Activated gamma-delta T cell (primary cell): ENCODE measurements at places on chromosomes 5 and 9.

DNA sequence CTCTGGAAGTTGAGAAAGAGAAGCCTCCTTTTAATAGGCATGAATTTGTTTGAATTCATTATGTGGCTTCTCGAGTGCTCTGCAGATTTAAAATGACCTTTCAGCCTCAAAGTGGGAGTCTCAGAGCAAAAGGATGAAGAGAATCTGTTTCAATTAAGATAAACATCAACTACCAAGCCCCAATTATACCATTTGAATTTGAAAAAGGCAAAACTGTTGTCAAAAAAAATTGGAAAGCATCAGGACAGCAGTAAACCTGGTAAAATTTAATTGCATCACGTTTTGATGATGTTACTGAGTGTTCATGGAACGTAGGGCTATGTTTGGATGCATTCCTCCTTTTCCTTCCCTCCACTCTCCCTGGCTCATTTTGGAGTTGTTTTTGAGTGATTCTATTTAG, 637.2 kb downstream of the PDE4D start:
- DNase-seq, result no peak

GRCh38 chr5:15544039-15544438, 44.1 kb downstream of the FBXL7 start:
- DNase-seq, result no peak

GRCh38 chr5:108181975-108182374, 199.9 kb downstream of the FBXL17 start:
- no peak for DNase-seq

DNA sequence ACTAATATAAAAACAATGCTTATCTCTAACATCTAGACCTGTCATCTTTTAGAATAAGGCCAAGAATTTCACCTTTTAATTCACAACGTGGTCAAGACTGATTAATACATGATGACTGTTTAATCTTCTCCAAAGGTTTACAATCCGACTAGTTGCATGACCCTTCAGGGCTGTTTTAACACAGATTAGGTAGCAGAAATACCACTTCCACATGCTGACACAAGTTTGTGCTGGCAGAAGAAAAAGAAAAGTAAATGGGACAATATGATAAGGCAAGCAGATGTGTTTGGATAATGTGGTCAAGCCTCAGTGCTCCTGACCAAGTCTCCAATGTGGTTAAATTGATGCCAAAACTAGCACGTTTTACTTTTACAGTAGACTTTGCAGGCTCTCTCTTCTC, 31.1 kb downstream of the SEMA6A start:
- DNase-seq, result no peak

- no peak for DNase-seq
These were observed 95.9 kb upstream of the SPRY4 start for GRCh38 chr5:142420561-142421227.

DNA sequence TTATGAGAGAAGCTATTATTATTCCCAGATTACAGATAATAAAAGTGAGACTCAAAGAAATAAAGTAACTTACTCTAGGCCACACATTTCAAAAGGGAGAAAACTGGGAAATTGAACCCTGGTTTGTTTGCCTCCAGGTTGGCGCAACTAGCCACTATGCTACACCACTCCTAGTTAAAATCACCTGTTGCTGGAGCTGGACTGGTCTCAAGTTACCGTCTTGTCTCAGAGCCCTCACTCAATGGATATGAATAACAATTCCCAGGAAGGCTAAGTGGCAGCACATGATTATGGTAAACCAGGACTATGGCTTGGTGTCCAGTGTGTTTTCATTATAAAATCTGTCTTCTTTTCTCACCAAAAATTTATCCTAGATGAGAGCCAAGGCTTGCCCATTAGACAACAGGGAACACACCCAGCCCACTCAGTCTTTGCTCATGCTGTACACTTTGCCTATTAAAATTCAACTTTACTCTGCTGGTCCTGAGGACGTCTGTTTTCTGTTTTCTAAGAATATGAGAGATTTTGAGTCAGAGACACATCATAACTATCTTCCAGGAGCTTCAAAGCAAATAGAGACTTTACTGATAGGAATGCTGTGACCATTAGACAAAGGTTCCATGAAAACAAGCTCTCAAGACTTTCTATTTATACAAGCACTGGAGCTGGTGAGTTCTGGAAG, 58.1 kb downstream of the ADRB2 start:
- DNase-seq, result no peak

DNA sequence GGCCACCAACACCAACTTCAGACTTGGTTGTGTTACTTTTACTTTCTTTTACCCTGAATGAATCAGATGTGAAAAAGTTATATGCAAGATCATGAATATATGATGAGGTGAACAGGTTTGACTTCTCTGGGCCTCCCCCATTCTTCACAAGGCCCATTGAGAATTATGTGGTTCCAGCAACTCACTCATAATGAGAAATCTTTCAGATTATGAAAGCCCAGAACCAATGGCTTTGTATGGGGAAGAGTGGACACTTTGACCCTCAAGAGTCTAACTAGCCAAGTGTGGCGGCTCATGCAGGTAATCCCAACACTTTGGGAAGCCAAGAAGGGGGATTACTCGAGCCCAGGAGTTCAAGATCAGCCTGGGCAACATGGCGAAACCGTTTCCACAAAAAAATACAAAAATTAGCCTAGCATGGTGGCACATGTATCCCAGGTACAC, 16.1 kb upstream of the LNPEP start:
- DNase-seq, result no peak

- no peak for DNase-seq
These were observed 67.8 kb downstream of the ACTBL2 start for GRCh38 chr5:57414857-57415256.

DNA sequence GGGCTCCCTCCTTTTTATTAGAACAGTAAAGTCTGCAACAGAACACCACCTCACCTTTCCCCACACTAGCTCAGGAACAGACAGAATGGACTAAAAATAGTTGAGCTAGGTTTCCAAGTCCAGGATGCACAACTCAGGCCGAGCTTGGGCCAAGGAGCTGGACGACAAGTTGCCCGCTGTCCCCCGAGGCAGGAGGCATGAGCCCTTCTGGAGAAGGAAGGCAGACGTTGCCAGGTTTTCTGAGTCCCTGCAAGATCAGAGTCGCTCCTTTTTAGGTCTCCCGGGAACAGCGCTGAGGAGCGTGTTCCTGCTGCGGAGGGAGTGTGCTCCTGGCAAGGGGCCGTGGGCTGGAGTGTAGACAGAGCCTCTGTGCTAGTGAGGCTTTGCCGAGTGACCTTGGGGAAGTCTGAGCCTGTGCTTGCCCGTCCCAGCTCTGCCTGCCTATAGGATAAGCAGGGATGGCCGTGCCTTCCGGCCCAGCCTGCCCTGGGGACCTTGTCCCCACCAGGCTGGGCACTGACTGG, 121.6 kb downstream of the WNK2 start:
- DNase-seq, result no peak

DNA sequence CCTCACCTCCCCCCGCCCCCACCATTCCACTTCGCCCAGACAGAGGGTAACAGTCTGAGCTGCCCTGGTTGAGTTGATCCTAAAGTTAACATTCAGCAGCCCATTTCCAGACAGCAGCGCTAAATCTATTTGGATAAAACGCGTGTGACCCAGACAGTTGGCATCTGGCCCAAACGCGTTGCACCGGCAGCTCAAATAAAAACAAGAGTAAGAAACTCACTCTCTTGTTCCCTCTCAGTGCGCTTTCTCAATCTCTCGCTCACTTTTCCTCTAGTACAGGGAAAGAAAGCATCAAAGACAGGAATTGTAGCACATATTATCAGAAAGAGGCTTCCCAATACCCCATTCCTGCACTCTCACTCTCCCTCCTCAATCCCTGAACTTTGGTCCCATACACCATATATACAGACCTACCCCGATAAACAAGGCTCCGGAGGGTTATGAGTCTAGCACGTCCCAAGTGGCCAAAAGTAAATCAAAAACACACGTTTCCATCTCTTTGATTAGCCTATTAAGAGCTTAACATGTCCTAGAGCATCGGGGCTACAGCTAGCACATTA, 1.3 kb downstream of the ADAMTS6 start:
- no peak for DNase-seq

DNA sequence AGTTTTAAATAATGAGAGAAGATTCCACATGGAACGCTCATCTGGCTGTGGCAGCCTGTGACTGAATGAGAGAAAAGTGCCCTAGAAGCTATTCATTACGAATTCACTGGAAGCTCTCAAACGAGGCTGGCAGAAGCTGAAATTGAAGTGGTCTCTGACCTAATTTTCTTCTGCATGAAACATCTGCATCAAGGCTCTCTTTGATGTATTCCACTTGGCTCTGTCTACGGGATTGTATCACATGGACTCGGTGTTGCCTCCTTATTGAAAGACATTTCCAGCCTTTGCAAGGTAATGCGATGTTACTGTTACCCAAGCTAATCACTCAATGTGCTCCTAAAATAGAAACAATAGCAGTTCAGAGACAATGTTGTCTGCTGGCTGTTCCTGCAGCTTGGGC, 246.9 kb upstream of the ZNF462 start:
- no peak for DNase-seq

DNA sequence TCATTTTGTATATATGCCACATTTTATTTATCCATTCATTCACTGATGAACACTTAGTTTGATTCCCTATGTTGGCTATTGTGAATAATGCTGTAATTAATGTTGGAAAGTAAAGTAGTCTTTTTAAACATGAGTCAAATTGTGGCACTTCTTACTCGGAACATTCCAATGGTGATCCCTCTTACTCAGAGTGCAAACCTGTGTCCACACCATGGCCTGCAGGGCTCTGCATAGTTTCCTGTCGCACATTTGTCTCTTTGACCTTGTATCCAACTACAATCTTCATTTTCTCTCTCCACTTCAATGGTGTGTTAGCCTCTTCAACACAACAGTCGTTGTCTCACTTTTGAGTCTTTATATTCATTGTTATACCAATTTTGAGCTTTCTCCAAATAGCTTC, 98.1 kb upstream of the PAPPA start:
- no peak for DNase-seq

GRCh38 chr9:136046554-136046920, 48.6 kb downstream of the NACC2 start:
- DNase-seq, result no peak

GRCh38 chr5:100609594-100609993, 74.4 kb downstream of the FAM174A start:
- DNase-seq, result no peak

GRCh38 chr9:69325409-69326212, 596 bp downstream of the ENTREP1 start:
- DNase-seq, result no peak

GRCh38 chr5:122019919-122020590, 58.0 kb downstream of the LOX start:
- DNase-seq, result no peak

DNA sequence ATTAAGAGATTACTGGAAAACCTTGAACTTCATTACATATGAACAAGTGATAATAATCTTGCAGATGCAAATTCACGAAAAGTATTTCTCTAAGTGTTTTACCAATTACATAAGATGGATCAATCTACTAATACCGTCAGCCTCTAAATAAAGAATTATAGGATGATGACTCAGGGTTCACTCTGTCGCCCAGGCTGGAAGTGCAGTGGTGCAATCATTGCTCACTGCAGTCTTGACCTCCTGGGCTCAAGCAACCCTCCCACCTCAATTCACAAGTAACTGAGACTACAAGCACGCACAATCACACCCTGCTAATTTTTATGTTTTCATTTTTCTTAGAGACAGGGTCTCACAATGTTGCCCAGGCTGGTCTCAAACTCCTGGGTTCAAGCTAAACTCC, 56.1 kb downstream of the CHD1 start:
- no peak for DNase-seq

GRCh38 chr9:124040935-124041816, 29.6 kb downstream of the LHX2 start:
- peak; percentile 28 for DNase-seq

DNA sequence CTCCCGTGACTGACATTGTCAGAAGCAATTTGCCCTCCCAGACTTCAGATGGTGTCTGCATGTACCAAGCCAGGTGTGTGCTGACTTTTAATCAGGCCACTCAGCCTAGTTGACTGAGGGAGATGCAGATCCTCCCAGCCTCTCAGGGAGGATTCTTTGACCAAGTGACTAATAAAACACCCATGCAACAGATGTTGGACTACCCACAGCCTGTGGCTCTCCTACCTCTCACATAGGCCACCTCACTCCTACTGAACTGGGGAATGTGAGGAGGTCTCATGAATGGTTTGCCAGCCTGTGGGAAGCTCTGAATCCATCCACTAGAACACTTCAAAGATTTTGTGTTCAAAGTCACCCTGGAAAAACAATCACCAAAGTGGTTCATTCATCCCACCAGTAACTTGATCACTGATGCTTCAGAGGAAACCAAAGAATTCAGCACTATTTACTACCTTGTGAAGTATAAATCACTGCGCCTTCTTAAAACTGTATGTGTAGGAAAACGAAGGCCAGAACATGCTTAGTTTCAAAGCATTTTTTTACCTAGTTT, 80.1 kb downstream of the ESM1 start:
- no peak for DNase-seq

DNA sequence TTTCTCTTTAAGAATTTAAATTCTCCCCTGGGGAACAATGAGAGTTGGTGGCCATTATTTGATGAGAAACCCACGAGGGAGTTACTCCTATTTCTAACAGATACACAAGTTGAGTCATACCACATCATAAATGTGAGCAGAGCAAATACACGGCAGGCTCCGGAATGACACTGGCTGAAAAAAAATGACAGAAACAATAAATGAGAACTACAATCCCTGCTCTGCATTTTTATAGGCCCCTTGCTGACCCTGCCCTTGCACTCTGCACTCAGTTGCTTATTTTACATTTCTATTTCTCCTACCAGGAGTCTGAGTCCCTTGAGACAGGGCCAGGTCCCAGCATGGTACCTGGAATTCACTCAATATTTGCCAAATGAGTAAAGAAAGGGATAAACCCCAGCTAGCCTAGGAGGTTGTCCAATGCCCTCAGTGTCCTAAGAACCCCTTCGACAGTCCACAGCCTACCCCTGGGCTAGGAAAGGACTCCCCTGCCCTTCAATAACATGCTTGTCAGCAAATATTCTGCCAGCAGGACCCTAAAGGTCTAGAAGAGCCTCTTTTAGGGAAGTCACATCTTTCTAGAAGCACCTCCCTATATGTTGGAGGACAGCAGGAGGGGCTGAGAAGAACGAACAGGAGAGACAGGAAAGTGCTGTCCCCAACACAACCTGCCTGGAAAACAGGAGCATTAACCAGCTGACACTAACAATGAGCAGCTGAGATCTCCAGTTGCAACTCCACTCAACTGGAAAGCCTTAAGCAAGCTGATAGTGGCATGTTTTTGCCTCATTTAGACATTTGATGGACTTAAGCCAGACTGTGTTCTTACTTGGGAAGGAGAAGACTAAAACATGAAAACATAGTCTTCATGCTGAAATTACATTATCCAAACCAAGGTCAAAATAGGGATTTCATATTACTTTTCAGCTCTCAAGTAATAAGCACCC, 191.2 kb downstream of the ACTL7B start:
- no peak for DNase-seq

- no peak for DNase-seq
These were observed 39.8 kb upstream of the ACO1 start for GRCh38 chr9:32344551-32345182.

GRCh38 chr9:113395000-113395861, 5.9 kb downstream of the ALAD start:
- DNase-seq, result no peak
